ENCODE measurements at places on chromosomes 16 and 17.

DNA sequence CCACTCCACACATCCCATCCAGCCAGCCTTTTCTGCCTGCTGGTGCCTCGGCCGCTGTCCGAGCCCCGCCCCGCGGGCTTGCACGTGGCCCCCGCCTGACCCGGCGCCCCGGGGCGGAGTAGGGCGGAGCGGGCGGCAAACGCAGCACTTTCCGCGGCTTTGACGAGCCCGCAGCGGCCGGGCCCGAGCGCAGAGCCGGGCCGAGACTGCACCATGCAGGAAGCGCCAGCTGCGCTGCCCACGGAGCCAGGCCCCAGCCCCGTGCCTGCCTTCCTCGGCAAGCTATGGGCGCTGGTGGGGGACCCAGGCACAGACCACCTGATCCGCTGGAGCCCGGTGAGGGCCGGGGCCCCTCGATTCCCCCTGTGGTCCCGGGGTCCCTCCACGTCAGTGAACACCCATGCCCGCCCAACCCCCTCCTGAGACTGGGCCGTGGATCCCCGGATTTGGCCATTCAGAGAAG, at the start of gene HSF4:
Gene HSF4 (plus strand): TSS at position 147 of the 463 bp plus-strand sequence. CDS start 67 bp downstream, at position 214.
- DNase-seq, result peak; percentile 52

DNA sequence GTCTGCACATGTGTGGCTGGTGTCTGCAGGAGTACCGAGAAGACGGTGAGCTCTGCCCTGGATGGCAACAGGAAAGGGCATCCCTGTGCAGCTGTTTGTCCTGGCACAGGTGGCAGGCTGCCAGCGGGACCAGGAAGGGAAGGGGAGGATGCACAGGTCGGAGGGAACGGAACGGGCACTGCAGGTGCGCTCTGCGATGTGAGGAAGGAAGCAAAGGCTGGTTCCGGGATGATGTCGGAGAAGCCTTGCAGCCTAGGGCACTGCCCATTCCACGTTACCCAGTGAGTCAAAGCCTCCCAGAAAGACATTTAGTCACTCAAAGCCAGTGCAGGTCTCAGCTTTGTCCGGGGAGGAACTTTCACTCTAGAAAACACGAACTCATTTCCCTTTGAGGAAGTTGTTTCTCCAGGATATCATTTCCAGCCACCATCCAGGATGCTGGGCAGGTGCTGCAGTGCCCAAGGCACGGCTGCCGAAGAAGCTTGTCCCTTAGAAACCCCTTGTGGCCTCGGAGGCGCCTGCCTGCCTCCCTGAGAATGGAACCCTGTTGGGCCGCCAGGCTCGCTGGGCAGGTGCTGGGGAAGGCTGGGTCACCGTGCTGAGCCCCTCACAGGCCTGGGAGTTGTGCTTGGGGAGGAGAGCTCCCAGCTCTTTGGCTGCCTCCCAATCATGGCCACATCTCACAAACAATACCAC, 4.5 kb upstream of the TMEM235 start:
- no peak for DNase-seq

DNA sequence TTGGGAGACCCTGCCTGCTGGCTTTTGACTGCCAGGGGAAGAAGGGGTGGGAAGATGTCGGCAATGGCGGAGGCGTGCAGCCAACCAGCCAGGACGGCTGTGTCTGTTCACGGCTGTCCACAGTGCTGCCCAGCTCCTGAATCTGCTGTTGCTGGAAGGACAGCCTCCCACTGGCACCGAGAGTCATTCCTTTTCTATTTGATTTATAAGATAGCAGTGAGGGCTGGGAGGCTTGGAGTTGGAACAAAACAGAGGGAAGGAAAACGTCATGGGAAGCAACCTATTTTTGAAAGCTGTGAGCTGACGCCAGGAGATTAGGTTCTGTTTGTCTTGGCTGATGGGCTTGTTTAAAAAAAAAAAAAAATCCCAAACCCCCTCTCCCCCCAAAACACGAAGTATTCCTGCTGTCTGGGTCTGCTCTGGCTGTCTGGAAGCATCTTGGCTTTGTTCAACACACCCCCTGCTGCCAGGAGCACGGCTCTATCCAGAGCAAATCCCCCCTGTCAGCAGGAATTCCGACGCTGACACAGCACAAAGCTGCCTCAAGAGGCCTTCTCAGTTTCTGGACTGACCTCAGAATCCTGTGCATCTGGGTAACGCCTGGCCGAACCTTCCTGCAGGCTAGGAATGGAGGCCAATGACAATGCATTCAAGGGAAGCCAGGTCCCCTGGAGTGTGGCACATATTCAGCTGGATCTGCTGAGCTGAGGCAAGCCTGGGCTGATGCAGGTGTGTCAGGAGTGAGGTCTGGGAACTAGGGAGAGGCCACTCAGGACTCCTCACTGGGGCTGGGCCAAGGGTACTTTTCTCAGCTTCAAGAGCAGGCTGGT, 41.0 kb upstream of the SREBF1 start:
- DNase-seq, result no peak

GRCh38 chr17:18248300-18248731, 10.2 kb downstream of the FLII start:
- peak; percentile 82 for DNase-seq

- no peak for DNase-seq
These were observed 119.6 kb downstream of the CDH11 start for GRCh38 chr16:65002265-65002664.

GRCh38 chr17:59165933-59166342, 10.4 kb downstream of the PRR11 start:
- peak; percentile 52 for DNase-seq

Measured in NB4 (cell line).